ENCODE measurements at places on chromosomes 1 and 21. TPM values are rescaled to one million over a fixed set of nuclear protein-coding genes. Genes with fewer than 3 reads are reported as not detected.
A peak's percentile ranks its signal among the peaks of the same experiment; 100 is the strongest.

Gene KCND3
- total RNA-seq: 16.2 TPM

GRCh38 chr1:11071463-11072215, 11.8 kb upstream of the SRM start:
- DNase-seq: peak; percentile 26

Gene SPRR2A
- not detected for total RNA-seq

DNA sequence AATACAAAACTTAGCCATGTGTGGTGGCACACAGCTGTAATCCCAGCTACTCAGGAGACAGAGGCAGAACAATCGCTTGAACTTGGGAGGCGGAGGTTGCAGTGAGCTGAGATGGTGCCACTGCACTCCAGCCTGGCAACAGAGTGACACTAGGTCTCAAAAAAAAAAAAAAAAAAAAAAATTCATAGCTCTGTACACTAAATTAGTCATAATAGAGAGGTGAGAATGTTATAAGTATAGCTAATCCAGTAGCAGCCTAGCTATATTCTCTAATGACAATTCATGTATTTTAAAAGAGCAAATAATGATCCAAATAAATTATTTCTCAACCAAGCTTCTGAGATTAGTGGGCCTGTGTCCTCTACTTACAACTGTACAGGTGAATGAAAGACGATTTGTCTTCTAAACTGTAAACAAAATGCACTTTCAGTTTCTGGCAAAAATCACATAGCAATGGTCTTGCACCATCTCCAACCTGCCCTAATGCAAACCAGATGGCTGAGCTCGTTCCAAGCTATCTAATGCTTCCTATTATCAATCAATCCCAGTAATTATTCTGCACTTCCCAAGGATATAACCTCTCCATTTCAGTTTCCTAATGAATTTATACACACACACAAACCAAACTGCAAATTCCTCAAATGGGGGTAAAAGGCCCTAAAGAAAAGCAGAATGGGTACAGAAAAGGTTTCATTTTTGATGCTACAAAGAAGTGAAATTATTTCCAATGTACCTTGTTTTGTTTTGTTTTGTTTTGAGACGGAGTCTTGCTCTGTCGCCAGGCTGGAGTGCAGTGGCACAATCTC, 56.5 kb downstream of the GATAD2B start:
- no peak for DNase-seq

Gene EPS8L3
- 1.4 TPM for total RNA-seq

Gene CYP4A11
- total RNA-seq: not detected

GRCh38 chr1:36093226-36093625, 4.5 kb downstream of the ADPRS start:
- peak; percentile 53 for DNase-seq

GRCh38 chr1:43062527-43063095, 103.9 kb upstream of the SLC2A1 start:
- no peak for DNase-seq

- no peak for DNase-seq
Measured at GRCh38 chr1:22976127-22976460, 3.4 kb upstream of the LACTBL1 start.

Gene DMRTB1
- not detected for total RNA-seq

GRCh38 chr1:233269656-233270055, 25.9 kb downstream of the PCNX2 start:
- no peak for DNase-seq

Gene PPIAL4G
- not detected for total RNA-seq

GRCh38 chr1:213987422-213987926, 299 bp upstream of the PROX1 start:
- peak; percentile 95 for DNase-seq

- no peak for DNase-seq
Measured at GRCh38 chr1:190377294-190377693, 100.4 kb downstream of the BRINP3 start.

DNA sequence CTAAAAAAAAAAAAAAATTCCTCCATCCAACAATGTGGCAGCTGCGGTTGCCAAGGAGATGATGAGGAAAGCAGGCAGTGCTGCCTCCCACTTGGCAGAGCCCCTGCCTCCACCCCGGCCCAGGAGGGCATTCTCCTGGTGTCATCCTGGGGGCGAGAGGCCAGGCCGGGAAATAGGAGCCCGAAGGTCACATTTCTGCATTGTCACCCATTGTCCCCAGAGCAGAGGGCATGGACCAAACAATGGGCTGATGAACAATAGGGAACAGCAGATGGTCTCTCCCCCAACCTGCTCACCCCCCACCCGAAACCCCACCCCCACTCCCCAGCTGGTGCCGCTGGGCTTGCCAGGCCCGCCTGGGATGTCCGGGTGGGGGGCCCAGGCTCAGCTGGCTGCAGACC, 37.3 kb downstream of the CAMK2N1 start:
- DNase-seq: no peak

Gene EDARADD
- not detected for total RNA-seq

DNA sequence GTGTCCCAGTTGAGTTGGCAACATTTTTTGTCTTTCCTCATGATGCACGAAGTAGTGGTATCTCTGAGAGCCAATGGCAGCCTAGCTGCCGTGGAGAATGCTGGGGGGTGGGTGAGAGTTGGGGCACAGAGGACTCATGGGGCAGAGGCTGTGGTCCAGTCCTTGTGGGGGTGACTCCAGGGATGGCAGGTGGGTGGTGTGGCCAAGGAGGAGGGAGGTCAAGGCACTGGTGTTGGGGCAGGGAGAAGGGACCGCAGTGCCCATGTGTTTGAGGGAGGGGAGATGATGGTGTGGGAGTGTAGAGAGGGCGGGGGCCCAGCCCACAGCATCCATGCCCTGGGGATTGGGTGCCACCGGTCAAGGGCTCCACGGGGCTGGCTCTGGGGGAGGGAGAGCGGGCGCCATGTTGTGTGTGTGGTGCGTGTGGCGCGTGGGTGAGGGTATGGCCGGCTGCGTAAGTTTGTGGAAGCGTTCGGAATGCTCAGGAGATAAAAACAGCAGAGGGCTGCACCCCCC, 63.5 kb downstream of the PRKCZ start:
- no peak for DNase-seq

- peak; percentile 78 for DNase-seq
Measured at GRCh38 chr1:23383577-23384311, 14.1 kb upstream of the ZNF436 start.

GRCh38 chr1:30185809-30186208, 537.6 kb downstream of the MATN1 start:
- no peak for DNase-seq

Gene SMCP
- not detected for total RNA-seq

- DNase-seq: no peak
Measured at GRCh38 chr1:167054531-167054930, 35.6 kb downstream of the GPA33 start.

DNA sequence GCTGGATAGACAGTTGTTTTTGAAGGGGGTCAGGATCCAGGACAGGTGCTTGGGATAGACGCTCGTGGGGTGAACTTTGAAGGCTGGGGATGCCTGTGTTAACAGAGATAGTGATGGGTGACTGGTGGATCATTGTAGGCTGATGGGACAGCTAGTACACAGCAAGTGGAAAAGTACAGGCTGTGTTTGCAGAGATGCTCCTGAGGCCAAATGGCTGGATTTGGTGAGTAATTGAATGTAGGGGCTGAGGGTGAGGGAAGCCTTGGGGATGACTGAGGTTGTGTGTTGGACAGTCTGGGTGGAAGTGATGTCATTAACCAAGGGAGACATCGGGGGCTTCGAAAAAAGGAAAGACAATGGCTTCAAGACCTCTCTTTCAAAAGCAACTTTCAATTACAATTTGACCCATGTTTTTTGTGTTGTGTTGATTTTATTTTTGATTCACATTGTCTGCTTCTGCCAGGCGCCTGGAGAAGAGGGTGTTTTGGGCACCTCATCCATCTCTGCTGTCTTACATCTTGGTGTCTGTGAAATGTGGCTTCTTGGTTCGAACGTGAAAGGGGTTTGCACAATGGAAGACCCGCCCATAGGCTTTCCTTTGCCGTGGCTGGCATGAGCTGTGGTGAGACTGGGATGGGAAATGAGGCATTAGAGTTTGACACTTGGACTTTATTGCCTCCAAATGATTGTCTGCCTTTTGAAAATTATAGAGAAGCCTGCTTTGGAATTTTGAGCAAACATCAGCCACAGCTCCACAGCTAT, 147.5 kb downstream of the FOXD2 start:
- DNase-seq: no peak

GRCh38 chr1:20187103-20187812, 940 bp upstream of the PLA2G2C start:
- DNase-seq: peak; percentile 78

- DNase-seq: peak; percentile 19
Measured at GRCh38 chr1:234881893-234882771, 246.5 kb downstream of the TOMM20 start.

Measured in sigmoid colon (tissue), 7 donors.